ENCODE measurements at places on chromosomes 2 and 18. TPM values are rescaled to one million over a fixed set of nuclear protein-coding genes. Genes with fewer than 3 reads are reported as not detected.

The ANKRD62 gene
- not detected for total RNA-seq

DNA sequence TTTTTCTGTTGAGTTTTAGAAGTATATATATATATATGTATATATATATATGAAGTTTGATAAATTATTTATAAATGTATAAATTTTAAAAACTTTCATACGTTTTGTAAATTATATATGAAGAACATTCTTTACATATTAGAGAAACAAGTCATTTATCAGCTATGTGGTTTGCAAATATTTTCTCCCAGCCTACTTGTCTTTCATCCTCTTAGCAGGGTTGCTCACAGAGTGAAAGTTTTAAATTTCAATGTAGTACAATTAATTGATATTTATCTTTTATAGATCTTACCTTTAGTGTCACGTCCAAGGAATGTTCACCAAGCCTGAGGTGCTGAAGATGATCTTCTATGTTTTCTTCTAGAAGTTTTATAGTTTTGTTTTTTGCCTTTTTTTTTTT lies 78.3 kb upstream of the HS6ST1 start:
- DNase-seq = no peak

- DNase-seq = no peak
Measured at GRCh38 chr2:31228717-31229116, 5.2 kb upstream of the EHD3 start.

The CYTIP gene
- not detected for total RNA-seq

DNA sequence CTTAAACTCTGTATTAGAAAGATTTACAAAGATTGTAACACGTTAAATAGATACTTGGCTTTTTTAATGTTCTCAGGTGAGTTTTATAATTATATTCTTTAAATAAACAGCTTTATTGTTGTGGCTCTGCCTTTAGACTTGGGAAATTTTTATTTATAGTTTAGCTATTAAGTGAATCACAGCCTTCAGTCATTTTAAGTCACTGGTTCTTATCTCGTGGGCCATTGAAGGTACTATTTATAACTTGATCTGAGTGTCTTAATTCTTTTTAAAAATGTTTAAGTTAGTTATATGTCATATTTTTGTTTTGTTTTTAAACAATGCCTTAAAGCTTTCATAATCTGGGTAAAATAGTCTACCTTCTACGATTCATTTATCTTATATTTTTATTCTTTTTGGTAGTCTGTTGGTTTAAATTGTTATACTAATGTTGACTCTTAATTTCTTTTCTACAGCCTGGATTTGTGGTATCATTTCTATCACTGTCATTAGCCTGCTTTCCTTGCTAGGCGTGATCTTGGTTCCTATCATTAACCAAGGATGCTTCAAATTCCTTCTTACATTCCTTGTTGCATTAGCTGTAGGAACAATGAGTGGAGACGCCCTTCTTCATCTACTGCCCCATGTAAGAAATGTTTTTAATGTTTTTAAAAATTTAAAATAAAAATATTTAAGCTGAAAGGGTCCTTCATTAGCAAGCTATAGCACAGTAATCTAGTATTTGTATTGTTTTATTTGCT lies 49.3 kb downstream of the SLC39A10 start:
- DNase-seq = no peak

DNA sequence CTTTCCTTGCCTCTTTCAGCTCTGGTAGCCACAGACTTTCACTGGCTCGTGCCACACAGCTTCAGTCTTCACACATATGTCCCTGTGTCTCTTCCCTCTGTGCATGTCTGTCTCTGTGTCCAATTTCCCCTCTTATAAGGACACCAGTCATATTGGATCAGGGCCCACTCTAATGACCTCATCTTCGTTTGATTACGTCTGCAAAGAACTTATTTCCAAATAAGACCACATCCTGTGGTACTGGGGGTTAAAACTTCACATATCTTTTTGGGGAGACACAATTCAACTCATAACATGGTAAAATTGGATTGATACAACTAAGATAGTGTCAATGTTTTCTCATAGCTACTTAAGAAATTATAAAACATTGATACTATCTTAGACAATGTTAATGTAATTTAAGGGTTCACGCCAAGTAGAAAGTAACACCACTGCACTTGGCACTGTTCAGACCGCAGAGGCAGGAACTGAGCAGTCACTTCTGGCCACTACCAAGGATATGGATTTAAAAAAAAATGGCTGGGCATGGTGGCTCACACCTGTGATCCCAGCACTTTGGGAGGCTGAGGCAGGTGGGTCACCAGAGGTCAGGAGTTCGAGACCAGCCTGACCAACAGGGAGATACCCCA lies 119.6 kb upstream of the EPAS1 start:
- no peak for DNase-seq

- no peak for DNase-seq
Measured at GRCh38 chr2:108959401-108959800, 29.6 kb downstream of the EDAR start.

The TMEFF2 gene
- total RNA-seq = 0.05 TPM

DNA sequence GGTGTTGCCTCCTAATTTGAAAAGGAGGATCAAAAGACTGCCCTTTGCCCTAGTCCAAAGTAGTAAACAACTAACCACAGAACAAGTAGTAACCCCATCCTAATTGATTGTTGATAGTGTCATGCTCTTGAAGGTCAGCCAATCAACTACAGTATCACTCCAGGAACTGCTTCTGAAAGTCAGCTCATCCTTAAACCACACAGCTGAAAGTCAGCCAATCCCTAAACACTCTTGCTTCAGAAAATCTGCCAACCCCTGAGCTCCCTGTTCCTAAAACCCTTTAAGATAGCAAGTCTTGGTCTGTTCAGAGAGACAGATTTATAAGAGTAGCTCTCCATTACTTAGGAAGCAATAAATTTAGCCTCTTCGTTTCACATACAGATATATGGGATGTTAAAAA lies 51.6 kb upstream of the CPO start:
- DNase-seq = no peak

GRCh38 chr2:129828792-129829191 lies 150.7 kb upstream of the RAB6C start:
- no peak for DNase-seq

DNA sequence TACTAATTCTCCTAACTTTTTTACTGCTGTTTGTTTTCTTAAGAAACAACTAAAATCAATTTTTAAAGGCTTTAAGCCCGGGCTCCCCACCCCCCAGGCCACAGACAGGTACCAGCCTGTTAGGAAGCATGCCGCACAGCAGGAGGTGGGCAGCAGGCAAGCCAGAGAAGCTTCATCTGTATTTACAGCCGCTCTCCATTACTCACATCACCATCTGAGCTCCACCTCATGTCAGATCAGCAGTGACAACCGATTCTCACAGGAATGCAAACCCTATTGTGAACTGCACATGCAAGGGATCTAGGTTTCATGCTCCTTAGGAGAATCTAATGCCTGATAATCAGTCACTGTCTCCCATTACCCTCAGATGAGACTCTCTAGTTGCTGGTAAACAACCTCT lies 517.0 kb downstream of the NRXN1 start:
- no peak for DNase-seq

DNA sequence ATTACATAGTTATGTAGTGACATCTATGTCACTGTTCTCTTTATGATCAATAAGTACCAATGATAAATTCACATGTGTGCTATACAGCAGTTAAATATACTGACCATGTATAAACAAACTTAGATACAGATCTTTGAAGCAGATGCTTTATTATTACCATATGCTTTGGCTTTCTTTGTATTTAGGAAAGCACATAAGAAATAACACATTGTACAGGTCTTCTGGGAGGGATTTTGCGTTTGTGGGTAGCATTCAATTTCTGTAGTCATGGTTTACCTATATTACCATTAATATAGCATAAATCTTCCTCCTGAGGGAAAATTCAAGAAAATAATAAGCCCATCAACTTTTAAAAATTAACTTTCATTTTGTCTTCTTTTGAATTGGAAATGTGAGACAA lies 1.6 kb upstream of the PDE1A start:
- no peak for DNase-seq

The RAD51AP2 gene
- not detected for total RNA-seq

- DNase-seq = no peak
Measured at GRCh38 chr2:174389542-174389941, 6.0 kb upstream of the SCRN3 start.

The CCDC102B gene
- 15.1 TPM for total RNA-seq

DNA sequence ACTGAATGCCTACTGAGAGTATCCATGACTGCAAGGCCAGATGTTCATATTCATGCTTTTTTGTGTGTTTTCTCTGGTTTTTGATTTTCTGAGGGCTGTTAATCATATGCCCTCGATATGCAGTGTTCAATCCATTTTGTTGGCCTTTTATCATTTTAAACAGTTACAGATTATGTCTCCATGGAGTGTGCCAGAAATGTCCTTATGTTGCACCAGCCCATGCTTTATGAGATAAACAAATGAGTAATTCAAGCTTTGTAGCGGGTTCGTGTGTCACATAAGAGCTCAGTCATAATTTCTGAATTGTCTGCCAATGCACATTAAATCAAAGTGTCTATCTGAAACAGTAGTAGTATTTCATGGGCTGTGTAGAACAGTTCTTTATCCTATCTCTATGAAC lies 583.0 kb downstream of the THSD7B start:
- no peak for DNase-seq

- peak; percentile 47 for DNase-seq
Measured at GRCh38 chr18:54358495-54359040, 862 bp downstream of the C18orf54 start.

GRCh38 chr2:152278526-152278925 lies 56.4 kb upstream of the FMNL2 start:
- DNase-seq = no peak

DNA sequence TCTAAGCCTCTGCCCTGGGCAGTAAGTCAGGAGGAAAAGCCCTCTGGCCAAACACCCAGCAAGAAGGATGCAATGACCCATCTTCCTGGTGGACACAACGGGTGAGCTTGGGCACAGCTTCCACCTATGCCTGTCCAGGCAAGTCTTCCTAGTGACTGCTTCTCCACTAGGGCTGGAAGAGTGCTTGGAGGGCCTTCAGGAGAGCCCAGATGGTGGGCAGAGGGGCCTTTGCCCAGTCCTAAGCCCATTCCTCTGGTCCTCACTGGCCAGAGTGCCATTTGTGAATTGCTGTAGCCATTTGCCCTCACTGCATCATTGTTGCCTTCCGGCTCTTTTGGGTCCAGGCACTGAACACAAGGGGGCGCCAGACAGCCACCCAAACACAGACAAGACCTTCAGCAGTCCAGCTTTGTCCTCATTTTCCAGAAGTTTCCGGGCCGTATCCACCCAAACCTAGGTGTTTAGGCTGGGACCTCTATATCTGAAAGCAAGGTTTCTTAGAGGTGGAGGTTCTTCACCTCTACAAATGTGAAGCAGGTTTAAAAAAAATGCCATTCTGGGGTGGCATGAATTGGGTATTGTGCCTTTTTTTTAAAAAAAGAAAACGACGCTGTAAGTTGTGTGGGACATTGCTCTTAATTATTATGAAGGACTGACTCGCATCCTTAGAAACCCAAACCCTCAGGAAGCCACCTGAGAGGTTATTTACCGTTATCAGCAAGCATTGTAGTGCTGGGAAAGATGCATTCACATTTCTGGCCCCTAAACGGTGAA lies 29.5 kb downstream of the PAX8 start:
- DNase-seq = peak; percentile 89

DNA sequence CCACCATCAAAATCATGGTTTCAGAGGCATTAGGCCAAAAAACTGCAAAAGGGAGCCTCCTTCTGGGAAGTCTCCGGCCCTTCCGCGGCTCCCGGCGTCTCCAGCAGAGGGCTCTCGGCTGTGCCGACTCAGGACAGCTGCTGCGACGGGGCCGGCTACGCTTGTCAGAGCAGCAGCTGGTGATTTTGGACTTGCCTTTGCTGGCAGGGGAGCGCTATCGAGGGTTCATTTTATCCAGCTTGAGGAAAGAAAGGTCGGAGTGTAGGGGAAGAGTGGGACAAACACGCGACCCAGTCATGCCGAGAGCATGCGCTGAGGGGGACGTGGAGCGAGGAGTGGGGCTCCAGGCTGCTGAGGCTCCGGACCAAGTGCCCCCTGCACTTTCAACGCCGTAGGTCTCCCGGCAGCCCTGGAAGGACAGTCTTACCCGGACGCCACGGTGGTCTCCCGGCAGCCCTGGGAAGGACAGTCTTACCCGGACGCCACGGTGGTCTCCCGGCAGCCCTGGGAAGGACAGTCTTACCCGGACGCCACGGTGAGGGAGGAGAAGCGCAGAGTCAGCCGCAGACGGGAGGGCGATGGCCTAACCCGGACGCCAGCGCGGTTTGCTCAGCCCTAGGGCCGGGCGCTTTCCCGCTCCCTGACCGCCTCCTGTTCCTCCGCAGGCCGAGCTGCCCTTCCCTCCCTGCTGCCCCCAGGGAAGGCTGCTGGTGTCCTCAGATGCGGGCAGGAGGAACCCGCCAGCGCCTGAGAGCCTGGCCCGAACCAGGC lies 21.7 kb downstream of the DDX18 start:
- DNase-seq = peak; percentile 89

The ITM2C gene
- 38.7 TPM for total RNA-seq

DNA sequence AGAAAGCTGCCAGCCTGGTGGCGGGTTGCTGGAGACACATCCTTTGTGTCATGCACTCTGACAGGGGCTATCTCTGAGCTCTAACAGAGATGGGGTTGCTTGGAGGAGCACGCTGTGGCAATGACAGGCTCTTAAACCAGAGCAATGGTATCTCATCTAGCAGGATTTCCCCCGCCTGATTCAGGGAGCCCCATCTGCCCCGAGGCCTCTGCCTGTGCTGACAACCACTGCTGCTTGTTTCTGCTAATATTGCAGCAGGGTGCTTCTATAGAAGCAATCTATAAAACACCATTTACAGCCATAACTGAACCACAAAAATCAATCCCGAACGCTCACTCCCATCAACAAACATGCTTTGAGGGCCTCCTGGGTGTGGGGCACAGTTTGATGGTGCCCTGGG lies 12.8 kb upstream of the DNPEP start:
- DNase-seq = no peak

The PLCD4 gene
- 4.7 TPM for total RNA-seq

GRCh38 chr2:101408925-101409324 lies 21.6 kb upstream of the CREG2 start:
- DNase-seq = no peak

- DNase-seq = no peak
Measured at GRCh38 chr2:170820757-170821530, 4.3 kb downstream of the GAD1 start.

DNA sequence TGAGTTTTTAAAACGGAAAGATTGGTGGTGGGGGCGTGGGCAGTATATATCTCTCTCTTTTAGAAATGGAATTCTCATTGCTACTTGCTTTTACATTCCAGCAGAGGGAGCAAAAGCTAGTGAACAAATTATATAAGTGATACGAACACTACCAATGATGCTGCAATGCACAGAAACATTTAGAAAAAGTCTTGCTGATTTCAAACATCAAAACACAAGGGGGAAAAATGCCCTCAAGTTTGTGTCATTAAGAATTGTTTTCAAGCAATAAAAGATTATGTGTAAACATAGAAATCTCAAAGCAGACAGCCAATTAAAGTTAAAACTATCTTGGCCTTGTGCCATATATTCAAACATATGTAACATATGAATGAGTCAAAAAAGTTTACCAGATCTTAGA lies 296.3 kb upstream of the KCNJ3 start:
- no peak for DNase-seq

Measured in dermis blood vessel endothelial cell (primary cell).